ENCODE measurements at places on chromosomes 16 and 17. TPM values are rescaled to one million over a fixed set of nuclear protein-coding genes. Genes with fewer than 3 reads are reported as not detected.
A peak's percentile ranks its signal among the peaks of the same experiment; 100 is the strongest.

The GRAP gene
- total RNA-seq, result not detected

The DPEP3 gene
- not detected for total RNA-seq

The MYH13 gene
- total RNA-seq, result not detected

The SPAG5 gene
- 14.0 TPM for total RNA-seq

The PARD6A gene
- total RNA-seq, result not detected

The CPHXL2 gene
- not detected for total RNA-seq

The CACNA1H gene
- 0.11 TPM for total RNA-seq

The PRR11 gene
- total RNA-seq, result 6.4 TPM

DNA sequence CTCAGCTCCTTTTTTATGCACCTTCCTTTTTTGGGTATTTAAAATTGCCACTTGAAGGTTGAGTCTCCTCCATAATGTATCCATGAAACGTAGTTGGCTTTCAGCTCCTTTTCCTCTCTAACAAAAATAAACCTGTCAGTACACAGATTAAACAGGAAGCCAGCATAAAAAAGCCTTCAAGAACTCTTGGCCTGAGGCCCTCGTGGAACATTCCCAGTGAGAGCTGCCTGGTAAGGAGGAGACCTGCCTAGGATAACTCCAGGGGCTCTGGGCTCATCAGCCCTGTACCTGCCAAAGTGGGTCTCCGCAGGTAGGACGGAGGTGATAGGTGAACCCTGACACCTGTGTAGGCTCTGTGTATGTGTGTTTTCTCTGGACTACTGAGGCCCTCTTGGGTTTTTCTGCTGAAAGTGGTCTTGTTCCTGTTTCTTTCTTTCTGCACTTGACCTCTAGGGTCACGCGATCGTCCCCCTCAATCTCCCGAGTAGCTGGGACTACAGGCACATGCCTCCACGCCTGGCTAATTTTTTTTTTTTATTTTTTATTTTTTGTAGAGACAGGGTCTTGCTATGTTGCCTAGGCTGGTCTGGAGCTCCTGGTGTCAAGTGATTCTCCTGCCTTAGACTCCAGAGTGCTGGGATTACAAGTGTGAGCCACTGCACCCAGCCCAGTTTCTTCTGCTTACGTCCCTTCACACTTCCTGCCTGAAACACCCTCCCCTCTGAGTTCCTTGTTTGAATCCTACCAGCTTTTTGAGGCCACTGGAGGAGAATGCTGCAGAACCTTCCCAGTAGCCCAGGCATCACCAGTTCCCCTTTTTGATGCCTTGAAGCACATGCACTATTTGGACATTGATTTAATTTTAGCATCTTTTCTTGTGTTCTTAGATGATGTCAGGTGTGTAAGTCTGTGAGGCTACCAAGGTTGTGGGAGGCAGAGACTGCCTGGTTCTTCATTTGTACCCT lies 9.8 kb downstream of the PGS1 start:
- DNase-seq, result no peak

GRCh38 chr17:77353684-77354419 lies 213.1 kb downstream of the SEC14L1 start:
- peak; percentile 58 for DNase-seq

- no peak for DNase-seq
Observed at GRCh38 chr16:922051-922450, 48.7 kb downstream of the LMF1 start.

DNA sequence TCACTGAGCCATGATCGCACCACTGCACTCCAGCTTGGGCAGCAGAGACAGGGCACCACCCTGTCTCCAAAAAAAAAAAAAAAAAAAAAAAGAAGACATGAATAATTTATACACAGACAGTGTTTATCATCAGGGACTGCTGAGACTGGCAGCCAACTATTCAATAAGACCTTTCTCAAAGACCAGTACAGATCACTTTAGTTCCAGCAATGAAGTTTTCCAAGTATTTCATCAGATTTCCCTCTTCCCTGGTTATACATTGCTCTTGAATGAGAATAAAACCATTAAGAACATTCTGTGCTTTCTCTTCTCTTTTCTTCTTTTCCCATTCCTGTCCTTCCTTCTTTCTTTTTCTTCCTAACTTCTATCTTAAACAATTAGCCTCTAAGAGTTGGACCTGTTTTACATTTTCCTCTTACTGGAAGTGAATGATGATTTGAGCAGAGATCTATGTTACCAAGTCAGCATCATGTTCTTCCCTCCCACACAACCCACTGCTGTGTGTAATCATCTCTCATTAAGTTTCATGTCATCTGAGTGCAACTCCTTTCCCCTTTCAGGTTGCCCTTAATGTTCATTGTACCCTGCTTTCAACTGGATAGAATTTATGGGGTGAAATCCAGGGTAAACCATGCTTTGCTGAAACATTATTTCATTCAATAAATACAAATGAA lies 35.9 kb upstream of the SMIM36 start:
- peak; percentile 64 for DNase-seq

- DNase-seq, result peak; percentile 84
Observed at GRCh38 chr17:21129023-21129681, 2.4 kb downstream of the DHRS7B start.

DNA sequence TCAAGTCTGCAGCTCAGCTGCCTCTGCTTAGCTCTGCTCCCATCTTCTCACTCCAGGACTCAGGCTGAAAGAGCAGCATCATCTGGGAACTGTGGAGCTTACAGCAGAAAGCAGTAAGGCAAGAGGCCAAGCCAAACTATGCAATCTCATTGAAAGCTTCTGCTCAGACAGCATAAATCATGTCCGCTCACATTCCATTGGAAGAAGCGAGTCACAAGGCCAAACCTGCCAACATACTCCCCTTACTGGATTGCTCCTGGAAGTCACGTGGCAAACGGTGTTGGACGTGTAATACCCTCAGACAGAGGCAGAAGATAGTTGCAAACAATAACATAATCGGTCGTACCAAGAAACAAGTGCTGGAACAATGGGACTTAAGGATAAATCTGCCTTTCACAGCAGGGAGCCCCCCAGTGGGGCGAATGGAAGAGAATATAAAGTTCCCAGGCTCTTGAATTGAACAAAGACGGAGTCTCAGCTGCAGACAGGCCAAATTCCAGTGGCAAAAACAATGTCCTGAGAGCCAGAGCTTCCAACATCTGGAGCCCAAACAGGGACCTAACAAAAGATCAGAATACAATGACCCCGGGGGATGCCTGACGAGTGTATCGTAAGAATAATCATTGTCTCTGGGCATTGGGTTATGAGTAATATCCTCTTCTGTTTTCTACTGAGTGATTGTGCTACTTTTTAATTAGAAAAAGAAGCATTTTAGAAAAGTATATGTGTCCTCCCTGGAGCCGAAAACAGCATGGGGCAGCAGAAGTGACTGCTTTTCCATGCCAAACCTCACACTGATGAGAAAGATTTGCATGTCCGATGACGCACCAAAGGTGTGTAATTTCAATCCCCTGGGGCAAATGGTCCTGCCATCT lies 68.4 kb downstream of the CMC2 start:
- peak; percentile 97 for DNase-seq

DNA sequence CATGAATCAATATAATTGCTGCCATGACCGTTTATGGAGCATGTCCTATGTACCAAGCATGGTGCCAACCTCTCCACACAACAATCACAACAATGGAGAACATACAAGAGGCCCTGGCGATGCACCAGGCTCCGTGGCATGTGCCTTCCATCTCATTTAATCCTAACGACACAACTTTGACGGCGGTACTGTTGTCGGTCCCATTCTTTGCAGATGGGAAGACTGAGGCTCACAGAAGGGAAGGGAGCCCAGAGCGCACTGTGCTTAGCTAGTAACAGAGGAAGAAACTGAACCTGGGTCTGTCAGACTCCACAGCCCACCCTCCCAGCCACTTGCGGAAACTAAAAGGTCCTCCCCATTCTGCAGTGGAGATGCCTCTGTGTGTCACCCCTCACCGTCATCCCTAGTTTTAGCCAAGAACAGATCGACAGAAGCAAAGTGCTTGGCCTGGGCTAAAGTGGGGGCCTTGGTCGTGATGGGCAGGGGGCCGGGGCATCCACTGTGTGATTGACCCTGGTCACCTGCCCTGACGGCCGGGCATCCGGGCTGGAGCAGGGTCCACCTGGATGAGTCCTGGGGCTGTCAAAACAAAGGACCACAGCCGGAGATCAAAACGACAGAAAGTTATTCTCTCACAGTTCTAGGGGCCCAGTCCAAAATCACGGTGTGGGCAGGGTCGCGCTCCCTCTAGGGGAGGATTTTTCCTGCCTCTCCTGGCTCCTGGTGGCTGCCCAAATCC lies 183.9 kb downstream of the C16orf95 start:
- no peak for DNase-seq

DNA sequence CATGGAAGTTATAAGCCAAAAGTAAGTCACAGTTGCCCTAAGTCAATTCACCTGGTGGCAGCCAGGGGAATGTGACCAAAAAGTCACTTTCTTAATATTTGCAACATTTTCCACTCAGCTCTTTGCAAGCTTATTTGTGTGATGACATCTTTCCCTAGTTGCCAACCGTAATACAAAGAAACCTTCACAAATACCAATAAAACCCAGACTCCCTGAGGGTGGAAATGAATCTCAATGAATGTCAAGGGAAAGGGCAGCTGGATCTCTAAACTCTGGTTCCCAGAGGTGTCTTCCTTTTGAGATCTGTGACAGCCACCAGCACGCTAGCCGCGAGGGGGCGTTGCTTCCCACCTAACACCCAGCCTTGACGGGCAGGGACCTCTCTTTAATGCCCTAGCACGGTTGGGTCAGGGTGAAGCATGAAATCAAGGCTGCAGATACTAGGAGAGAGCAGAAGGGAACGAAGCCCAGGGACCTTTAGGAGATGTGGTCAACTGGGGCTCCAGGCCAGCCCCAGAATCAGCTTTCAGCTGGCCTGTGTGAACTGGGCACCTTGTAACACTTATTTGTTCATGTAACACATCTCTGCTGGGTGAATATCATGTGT lies 82.2 kb downstream of the CMC2 start:
- DNase-seq, result peak; percentile 55

DNA sequence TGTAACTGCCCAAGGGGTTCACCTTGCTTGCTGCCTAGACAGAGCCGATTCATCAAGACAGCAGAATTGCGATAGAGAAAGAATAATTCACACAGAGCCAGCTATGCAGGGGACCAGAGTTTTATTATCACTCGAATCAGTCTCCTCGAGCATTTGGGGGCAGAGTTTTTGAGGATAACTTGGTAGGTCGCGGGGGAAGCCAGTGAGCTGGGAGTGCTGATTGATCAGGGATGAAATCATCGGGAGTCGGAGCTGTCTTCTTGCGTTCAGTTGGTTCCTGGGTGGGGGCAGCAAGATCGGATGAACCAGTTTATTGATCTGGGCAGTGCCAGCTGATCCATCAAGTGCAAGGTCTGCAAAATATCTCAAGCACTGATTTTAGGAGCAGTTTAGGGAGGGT lies 9.1 kb downstream of the ITGAM start:
- no peak for DNase-seq

DNA sequence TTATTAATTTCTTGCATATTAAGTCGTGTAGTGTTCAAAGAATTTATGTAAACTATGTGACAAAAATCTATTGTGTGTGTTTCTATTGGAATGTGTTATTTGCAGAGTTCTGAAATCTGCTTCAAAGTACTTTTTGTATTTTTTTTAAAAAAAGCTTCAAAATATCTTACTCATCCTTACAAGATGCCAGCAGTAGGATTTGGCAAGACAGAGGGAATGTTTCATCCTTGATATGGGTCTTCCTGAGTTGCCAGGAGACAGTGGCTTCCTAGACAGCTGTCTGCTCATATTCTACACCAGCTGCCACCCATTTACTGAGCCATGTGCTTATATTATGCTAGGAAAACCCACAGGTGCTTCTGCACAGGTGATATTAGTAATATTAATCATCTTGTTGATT lies 36.4 kb downstream of the EFCAB5 start:
- peak; percentile 90 for DNase-seq

- DNase-seq, result peak; percentile 96
Observed at GRCh38 chr16:85286066-85286831, 174.0 kb upstream of the CIBAR2 start.

- DNase-seq, result no peak
Observed at GRCh38 chr16:50038286-50038685, 13.3 kb downstream of the CNEP1R1 start.

- peak; percentile 71 for DNase-seq
Observed at GRCh38 chr17:73323409-73324159, 11.8 kb upstream of the CDC42EP4 start.

GRCh38 chr16:49524216-49524946 lies 150.8 kb downstream of the C16orf78 start:
- no peak for DNase-seq

GRCh38 chr16:70493802-70494201 lies 29.6 kb downstream of the COG4 start:
- peak; percentile 16 for DNase-seq

DNA sequence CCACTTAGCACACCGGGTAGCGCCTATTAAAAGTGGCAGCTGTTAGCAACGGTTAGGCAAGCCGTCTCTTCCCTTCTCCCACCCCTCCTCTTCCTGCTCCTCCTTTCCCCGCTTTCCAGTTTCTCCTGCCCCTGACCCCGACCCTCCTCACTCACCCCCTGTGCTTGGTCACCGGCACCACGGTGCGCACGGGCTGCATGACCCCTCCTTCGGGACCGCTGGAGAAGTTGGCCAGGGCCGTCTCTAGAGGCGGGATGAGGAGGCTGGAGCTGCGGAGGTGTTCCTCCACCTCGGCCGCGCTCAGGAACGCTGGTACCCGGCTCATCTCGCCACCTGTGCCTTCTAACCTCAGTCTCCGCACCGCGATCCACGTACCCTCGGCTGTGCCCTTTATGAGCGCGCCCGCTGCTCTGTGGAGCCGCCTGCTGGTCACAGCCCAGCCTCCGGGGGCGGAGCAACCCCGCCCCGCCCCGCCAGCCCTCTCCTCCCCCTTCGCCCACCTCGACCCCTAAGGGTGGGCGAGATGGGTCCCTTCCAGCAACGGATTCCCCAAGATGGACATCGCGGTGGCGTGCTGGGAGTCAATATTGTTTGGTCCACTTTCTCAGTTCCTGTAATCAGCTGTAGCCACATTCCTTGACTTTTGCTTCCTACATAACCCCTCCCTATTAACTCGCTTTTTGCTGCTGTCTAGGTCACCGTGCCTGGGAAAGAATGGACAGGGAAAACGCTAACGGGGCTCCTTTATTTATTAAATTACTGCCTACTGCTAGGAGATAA lies at the start of gene CRYM:
Gene CRYM, minus strand, starts transcription at position 364 of the 780 bp plus-strand sequence. Its CDS starts 39 bp downstream, at position 325.
- peak; percentile 68 for DNase-seq

GRCh38 chr17:31564883-31565301 lies 173.4 kb downstream of the RAB11FIP4 start:
- peak; percentile 20 for DNase-seq

DNA sequence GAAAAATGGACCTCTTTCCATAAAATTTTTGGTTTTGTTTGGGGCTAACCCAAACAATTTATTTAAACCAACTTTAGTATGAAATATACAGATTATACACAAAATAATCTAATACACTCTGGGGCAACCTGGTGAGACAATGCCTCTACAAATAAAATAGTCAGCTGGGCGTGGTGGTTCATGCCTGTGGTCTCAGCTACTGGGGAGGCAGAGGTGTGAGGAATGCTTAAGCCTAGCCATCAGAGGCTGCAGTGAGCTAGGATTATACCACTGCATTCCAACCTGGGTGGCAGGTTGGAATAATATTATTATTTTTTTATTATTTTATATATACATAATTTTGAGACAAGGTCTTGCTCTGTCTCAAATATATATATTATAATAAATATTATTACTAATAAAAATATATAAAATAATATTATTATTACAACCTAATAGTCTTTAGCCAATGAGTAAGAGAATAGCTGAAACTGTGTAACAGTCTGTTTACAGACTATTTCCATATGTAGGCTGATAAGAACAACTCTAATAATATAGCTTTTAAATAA lies 50.5 kb downstream of the GLG1 start:
- DNase-seq, result peak; percentile 52

Measured in GM23248 (cell line).